CD4-positive, alpha-beta T cell treated with Interleukin-17A for 1 hour (primary cell): ENCODE measurements at places on chromosomes 5 and 9.
A peak's percentile ranks its signal among the peaks of the same experiment; 100 is the strongest.

DNA sequence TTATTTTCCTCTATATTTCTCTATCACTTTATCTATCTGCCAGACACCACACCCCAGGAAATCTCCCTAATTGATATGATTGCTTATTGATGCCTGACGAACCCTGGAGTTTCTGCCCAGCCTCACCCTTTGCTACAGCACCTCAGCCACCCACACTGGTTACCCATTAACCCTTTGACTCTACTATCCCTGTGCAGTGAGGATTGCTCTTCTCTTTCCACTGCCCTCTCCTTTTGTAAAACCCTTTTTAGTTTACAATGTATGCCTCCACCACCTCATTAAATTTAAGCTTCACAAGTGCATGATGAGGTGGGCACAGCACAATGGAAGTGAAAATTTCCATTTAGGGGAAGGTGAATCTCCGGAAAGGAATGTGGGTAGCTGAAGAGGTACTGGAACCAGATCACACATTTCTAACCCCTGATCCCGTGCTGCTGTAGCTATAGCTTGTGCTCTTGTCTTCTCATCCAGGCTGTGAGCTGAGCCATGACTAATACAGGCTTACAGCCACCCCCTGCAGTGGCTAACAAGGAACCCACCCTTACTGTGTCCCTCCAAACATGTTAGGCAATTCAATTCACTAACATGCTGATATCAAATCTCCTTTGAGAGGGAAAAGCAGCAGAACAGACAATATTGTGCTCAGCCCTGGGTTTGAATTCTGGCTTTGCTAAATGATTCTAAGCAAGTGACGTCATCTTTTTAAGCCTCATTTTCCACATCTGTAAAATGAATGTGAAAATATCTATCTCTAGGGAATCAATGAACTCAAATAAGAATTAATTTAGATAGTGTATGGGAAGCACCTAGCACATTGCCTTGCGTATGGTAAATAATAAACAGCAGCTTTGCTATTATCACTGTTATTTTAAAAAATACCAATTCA, 186.9 kb upstream of the TRIM32 start:
- no peak for DNase-seq

DNA sequence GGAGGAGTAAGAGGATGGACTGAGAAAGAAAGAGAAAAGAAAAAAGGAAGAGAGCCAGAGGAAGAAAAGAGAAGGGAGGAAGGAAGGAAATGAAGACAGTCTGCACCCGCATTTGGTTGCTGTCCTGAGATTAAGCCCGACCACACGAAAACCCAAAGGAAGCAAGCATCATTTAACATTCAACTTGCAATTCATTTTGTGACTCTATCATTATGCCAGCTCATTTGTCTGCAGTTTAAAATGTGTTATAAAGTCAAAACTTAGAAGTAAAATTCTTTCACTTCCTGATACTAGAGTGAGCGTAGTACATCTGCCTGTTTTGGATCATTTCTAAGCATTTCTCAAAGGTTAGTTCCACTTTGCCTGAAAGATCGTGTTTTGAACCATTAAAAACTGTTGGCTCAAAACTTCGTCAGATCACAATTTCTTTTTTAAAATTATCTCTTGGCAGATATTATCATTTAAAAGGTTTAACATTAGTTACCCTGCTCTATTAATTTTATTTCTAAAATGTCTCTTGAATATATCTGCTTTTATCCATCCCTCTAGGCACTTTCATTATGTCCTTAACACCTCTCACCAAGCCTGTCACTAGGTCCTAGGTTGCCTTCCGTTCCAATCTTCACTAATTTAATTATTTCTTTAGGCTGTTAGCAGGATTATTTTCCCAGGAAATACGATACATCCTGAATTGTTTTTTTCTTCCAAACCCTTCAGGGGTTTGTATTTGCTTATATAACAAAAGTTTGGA, 240.9 kb downstream of the TLE4 start:
- DNase-seq, result peak; percentile 22

GRCh38 chr5:91937121-91937520, 554.0 kb upstream of the ARRDC3 start:
- DNase-seq, result no peak

GRCh38 chr5:148020257-148020988, 43.4 kb upstream of the SPINK5 start:
- DNase-seq, result no peak

GRCh38 chr5:34891981-34892380, 23.3 kb downstream of the RAD1 start:
- no peak for DNase-seq

- DNase-seq, result no peak
Observed at GRCh38 chr9:38250279-38251035, 142.0 kb upstream of the ALDH1B1 start.

DNA sequence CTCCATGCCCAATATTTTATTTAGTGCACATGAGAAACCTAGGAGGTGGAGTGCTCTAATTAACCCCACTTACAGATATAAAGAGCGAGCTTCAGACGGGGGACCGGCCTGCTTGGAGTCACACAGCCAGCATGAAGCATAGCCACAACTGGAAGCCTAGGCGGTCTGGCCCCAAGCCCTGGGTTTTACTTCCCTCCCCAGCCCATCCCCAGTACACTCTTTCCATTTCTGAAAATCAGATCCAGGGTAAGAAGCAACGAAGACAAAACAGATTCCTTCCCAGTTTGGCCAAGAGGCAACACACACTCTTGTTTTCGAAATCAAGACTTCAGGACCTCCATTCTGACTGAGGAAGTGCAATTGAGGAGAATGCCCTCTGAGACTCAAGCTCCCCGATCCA, 27.1 kb downstream of the KCNMB1 start:
- DNase-seq, result no peak

GRCh38 chr9:36030871-36031270, 5.8 kb upstream of the RECK start:
- DNase-seq, result no peak

- DNase-seq, result peak; percentile 77
Observed at GRCh38 chr5:96336351-96336985, 96.6 kb downstream of the PCSK1 start.

GRCh38 chr9:89543621-89544278, 45.8 kb upstream of the SEMA4D start:
- no peak for DNase-seq

- no peak for DNase-seq
Observed at GRCh38 chr5:64838376-64838775, 69.6 kb downstream of the CWC27 start.

DNA sequence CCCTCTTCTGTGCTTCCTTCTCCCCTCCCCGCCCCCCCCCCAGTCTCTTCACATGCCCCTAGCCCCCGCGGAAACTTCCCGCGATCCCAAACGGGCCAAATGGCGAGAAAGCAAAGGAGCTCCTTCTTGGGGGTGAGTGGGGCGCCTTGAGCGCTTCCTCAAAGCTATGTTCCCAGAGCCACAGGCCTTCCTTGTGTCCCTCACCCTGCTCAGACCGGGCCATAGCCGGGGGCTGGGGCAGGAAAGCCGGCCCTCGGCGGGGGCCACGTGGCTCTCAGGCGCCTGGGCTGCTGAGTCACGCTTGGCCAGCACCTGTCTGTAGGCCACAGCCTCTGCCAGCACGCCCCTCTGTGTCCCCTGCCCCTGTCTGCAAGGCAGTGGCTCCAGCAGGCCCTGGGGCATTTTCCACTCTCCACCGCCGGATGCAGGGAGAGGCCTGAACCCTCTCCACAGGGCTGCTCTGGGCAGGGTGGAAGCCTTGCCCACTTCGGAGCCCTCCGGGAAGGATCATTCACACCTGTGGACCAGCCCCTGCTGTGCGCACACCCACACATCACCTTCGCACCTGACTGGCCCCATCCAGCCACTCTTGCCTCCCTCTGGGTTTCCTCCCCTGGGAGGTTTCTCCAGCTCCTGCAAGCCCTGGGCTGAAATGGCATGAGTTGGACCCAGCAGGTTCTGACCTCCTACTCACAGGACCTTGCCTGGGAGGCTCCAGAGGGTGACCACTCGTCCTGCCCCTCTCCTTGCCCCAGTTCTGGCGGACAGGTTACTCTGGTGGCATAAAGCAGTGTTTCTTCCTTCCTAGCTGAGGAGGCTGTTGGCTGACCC, 1.2 kb upstream of the SQSTM1 start:
- peak; percentile 45 for DNase-seq

GRCh38 chr5:154811239-154811638, 39.2 kb downstream of the FAXDC2 start:
- DNase-seq, result no peak

- DNase-seq, result peak; percentile 42
Observed at GRCh38 chr9:131406563-131407436, 12.9 kb downstream of the PRRC2B start.

DNA sequence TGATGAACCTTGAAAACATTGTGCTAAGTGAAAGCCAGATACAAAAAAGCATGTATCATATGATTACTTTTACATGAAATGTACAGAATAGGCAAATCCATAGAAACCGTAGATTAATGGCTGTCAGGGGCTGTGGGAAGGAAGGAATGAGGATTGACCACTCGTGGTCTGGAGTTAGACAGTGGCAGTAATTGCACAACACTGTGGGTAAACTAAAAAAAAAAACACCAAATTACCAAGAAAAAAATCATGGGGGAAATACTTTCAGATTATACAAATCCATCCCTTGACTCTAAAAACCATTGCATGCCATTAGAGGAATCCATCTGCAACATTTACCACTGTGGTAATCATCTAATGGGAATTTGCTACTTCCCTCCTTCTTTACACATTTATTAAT, 140.0 kb downstream of the SIL1 start:
- no peak for DNase-seq

DNA sequence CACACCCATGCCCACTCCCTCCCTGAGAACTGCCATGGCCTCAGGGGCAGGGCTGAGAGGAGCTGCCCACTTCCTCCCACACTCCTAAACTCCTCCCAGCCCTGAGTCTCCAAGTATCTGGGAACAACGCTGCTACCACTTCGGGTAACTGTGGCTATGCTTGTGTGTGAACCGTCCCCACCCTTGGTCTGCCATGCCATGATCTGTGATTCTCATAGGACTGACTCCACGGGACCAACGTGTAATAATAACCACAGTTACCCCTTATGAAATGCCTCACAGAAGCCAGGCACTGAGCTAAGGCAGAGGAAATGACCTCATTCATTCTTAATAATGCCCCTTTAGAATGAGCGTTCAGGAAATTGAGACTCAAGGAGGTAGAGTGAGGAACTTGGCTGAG, 103.9 kb upstream of the SMIM23 start:
- DNase-seq, result no peak

DNA sequence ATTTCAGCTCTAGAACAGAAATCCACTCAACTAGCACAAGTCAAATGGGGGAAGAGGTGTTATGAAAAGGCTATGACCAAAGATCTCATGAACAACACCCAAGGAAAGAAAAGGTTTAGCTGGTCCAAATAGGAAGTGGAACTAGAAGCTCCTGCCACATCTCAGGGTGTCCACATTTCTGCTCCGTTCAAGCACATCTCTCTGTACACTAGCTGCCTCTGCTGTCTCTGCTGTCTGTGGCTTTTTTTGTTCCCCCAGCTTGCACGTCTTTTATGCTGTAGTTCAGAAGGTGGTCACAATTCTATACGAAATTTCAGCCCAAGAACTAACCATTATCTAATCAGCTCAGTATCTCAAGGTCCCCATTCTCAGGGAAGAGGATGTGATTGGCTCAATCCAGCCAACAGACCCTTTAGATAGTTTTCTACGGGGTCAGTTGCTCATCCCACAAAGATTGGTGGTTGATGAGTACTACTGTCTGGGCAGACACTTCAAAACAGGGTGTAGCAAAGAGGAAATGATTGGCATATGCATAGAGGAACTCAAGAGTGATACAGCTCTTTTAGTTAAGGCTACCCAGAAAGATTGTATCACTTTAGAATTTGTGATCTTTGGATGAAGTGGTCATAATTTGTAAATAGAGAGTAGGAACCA, 44.0 kb downstream of the FANCC start:
- DNase-seq, result no peak

GRCh38 chr5:152271420-152271819, 133.7 kb downstream of the NMUR2 start:
- DNase-seq, result no peak

DNA sequence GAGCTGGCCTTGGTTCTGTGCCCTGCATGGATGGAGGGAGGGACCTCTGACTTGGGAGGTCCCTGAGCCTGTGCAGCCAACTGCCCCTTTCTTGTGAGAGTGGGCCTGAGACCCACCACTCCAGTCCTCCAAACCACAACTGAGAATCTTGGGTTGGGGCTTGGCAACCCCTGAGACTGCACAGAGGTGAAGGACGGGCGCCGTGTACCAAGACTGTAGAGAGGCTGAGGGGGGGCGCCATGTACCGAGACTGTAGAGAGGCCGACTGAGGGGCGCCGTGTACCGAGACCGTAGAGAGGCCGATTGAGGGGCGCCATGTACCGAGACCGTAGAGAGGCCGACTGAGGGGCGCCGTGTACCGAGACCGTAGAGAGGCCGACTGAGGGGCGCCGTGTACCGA, 59.3 kb upstream of the CACNA1B start:
- no peak for DNase-seq

- DNase-seq, result no peak
Observed at GRCh38 chr9:123776708-123777537, 153.0 kb downstream of the DENND1A start.

DNA sequence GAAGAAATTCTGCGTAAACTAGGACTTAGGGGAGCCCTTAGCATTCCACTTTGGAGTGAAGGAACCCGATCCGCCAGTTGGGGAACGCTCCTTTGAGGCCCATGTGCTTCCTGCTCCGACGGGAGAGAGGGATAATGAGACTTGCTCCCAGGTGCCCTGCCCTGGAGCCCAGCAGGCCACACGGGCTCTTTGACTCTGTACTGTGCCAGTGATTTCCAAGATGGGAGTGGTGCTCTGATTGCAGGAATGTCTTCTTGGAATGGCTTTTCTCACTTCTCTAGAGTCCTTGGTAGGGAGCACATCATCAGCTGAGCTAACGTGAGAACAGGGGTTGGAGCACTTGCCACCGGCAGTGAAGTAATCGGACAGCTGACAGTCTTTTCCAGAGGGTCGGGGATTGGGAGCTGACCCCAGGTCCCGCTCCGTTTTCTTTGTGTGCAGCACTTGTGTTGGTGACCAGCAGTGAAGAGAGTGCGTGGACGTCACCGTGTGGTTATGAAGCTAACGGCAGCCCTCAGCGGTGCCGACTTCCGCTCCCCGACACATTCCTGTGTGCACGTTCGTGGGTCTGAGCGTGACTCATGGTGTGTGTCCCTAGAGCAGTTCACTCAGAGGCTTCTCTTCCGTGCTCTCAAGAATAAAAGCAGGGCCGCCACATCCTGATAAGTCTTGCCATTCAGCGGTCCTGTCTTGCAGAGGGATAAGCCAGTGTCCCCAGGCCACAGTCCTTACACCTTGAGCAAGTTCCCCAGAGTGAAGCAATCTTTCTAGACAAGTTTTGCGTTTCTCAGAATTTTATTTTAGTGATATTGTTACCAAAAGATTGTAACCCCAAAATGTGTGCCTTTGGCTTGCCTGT, 25.6 kb downstream of the ABL1 start:
- DNase-seq, result no peak
